ENCODE measurements at places on chromosomes 6 and 20. TPM values are rescaled to one million over a fixed set of nuclear protein-coding genes. Genes with fewer than 3 reads are reported as not detected.

Gene PPARD
- 7.3 TPM for total RNA-seq

Gene SNAP91
- total RNA-seq: not detected

Gene TEAD3
- 6.9 TPM for total RNA-seq

Gene HSPA1L
- 1.5 TPM for total RNA-seq

Gene TRIM31
- not detected for total RNA-seq

Gene SLC17A9
- total RNA-seq: 14.1 TPM

Gene SLC22A1
- total RNA-seq: 0.75 TPM

Gene JPH2
- 0.37 TPM for total RNA-seq

Gene RNASET2
- 43.8 TPM for total RNA-seq

Gene HTR1E
- not detected for total RNA-seq

Gene PMEPA1
- total RNA-seq: 2.7 TPM

Gene IER3
- 14.3 TPM for total RNA-seq

Gene SSTR4
- total RNA-seq: 0.13 TPM

Gene NR2E1
- not detected for total RNA-seq

Gene OPRM1
- not detected for total RNA-seq
